ENCODE measurements at places on chromosomes 3 and 15.
A peak's percentile ranks its signal among the peaks of the same experiment; 100 is the strongest.

DNA sequence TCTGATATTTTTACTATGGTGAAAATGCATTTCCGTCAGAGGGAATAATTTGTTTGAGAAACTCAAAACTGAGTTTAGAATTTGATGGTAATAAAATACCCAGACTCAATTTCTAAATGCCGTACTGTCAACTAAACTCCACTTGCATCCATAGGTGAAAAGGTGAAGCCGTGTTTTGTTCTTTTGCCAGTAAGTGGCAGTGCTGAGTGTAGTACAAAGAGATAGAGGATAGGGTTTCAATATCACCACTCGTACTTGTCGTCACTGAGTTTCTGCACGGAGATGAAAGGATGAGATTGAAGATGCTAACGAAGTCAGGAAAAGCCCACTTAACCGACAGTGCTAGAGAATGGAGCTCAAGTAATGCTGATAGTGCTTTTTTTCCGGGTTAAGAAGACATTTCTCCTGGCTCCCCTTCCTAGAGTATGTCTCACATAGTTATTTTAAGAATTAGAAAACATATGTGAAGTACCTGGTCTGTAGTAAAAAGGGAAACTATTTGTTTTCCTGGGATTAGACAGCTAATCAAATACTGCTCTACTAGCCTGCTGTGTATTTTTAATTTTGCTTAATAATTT lies 345.1 kb downstream of the IL5RA start:
- no peak for DNase-seq

DNA sequence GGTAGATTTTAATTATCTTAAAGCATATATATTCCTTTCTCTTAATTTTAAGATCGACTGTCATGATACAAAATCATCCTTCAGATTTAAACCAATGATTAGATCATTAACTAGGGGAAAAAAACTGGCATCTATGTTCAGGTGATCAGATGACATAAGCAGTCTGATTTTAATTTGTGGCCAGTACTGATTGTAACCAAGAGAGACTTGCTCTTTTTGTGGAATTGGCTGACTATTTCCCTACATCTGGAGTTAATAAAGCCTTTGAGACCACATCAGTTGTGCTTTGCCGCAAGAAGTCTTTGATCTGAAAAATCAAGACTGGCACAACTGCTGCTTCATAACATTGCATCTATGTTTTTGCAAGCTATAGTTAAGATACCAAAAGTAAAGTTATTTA lies 148.4 kb upstream of the CGNL1 start:
- DNase-seq: no peak

GRCh38 chr3:2889736-2890135 lies 220.4 kb downstream of the IL5RA start:
- DNase-seq: no peak

DNA sequence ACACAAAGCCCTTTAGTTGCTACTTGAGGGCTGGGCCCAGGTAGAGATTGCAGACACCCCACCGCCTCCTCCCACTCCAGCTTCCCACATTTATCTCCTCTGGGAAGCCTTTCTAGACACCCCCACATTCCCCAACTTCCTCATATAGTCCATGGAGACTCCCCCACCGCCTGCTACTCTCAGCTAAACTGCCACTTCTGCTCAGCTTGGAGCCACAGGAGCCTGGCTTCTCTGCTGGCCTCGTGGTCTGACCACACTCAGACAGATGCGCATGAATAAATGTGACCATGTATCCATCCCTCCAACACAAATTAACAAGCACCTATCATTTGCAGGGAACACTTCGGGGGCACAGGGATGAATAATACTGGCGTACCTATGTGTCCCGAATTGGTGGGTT lies 10.5 kb upstream of the ACSBG1 start:
- DNase-seq: no peak

DNA sequence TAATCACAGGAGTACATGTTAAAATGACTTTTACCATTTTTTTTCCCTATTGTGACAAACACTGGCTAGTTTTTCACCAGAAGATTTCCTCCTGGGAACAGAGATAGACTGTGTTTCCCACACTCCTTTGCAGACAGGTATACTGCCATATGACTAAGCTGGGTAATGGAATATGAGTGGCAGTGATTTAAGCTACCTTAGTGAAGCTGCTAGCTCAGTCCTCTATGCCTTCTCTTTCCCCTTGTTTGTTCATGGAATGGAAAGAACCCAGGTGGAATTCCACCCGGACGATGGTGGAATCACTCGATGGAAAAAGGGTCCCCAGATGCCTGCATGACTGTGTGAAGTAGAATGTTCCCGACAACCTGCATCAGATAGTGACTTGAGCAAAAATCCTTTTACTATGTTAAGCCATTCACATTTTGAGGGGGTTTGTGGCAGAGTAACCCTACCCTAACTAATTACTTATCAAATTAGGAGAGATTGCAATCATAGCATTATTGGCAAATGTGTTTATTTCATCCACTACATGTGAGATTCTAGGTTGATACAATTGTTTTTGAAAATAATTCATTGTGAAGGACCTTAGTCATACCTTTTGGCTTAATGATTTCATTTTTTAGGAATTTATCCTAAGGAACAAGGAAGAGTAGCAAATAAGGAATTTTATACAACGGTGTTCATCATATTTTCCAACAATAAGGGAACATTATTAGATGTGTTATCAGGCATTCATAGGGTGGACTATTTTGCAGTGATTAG lies 16.5 kb downstream of the THSD4 start:
- DNase-seq: no peak

- no peak for DNase-seq
Measured at GRCh38 chr3:149145356-149145755, 15.9 kb downstream of the HPS3 start.

DNA sequence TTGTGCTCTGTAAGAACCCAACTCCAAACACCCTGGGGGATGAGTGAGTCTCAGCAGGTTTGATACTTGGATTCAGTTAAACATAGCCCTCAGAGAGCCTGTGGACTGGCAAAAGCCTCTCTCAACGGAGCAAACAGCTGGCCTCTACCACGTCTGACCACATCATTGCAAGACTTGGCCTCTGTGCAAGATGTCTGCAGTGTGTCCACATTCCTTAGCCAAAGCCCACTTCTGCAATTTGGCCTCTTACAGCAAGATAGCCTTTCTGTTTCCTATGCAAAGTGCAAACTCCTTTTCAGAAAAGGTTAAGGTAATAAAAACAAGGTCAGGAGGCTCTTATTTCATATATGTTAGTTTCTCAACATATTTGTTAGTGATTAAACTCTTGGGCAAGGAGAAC lies 27.9 kb downstream of the FBN1 start:
- no peak for DNase-seq

- DNase-seq: peak; percentile 40
Measured at GRCh38 chr3:197174927-197175326, 123.5 kb downstream of the DLG1 start.

DNA sequence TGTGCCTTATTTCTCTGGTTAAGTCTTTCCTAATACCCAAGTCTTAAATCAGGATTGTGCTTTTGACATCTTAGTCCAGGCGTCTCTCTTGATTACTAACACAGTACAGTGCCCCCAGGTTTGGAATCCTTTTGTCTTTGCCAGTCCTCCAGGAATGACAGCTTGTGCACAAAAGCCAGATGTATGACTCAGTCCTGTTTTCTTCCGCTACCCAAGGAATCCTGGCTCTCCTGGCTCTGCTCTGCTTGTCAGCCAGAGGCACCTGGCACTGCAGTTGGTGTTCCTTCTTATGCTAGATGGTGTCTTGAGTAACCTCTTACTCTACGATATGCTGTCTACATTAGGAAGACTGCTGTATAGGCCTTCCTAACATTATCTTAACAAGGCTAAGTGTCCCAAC lies 728.2 kb upstream of the NECTIN3 start:
- DNase-seq: no peak

DNA sequence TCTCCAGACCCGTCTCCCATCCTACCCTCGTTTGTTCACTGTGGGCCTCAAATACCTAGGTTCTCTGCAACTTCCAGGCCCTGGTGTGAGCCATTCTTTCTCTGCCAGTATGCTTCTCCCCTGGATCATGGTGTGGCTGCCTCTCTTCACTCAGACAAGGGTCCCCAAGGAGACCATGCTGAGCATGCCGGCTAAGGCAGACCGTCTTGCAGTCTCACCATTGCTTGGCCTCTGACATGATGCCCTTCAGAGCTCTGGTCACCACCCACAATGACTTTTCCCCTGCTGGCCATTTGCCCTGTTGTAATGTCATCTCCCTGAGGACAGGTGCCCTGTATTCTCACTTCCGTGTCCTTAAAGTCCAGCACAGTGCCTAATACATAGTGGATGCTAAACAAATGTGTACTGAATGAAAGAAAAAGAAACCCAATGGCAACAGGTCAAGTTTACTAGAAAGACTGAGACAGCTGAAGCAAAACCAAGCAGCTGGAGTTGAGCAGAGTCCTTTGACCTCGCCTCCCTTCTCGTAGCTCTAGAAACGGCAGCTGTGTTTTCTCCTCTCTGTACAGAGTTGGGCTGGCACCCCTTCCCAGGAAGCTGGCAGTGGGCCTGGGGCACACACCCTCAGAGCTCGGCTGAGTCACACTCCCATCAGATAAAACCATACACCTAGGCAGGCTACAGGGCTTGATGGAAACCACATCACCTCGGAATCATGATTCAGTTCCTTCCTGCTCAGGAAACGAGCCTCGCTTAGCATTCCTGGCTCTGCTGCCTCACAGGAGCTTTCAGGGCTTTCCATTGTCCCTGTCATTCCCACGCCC lies 8.6 kb downstream of the TLR9 start:
- peak; percentile 86 for DNase-seq

GRCh38 chr3:70392227-70392626 lies 79.8 kb upstream of the MDFIC2 start:
- DNase-seq: no peak

- DNase-seq: no peak
Measured at GRCh38 chr3:163450698-163451097, 1627.6 kb downstream of the SI start.

DNA sequence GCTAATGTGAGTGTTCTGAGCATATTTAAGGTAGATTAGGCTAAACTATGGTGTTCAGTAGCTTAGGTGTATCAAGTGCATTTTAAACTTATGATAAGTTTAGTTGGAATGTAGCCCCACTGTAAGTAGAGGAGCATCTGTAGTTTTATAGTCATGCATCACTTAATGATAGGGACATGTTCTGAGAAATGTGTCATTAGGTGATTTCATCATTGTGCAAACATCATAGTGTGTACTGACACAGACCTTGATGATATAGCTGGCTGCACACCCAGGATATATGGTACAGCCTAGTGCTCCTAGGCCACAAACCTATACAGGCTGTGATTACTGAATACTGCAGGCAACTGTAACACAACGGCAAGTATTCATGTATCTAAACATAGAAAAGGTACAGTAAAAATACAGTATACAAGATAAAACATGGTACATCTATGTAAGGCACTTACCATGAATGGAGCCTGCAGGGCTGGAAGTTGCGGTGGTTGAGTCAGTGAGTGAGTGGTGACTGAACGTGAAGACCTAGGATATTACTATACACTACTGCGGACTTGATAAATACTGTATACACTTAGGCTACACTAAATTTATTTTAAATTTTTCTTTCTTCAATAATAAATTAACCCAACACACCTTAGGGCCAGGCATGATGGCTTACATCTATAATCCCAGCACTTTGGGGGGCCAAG lies 17.9 kb downstream of the DNAH1 start:
- DNase-seq: no peak

GRCh38 chr3:165466856-165467255 lies 270.7 kb upstream of the SLITRK3 start:
- DNase-seq: no peak

DNA sequence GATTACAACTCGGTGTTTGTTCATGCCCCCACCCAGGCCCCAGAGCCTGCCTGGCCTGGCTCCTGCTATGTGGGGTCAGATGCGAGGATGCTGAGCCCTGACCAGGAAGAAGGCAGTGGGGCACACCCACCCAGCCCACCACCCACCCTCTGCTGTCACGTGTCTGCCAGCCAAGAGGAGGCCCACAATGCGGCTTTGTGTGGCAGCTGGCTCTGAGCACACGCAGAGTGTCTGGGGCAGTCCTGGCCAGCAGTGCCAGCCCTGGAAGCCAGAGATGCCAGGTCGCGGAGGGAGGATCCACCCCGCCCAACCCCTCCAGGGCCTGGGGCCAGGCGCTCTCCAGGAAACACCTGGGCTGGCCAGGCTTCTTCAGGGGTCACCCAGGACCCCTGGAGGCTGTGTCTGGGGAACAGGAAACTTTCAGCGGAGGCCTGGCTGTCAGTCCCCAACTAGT lies 26.4 kb upstream of the KLF13 start:
- DNase-seq: no peak

- DNase-seq: no peak
Measured at GRCh38 chr15:41215708-41216107, 14.8 kb downstream of the EXD1 start.

DNA sequence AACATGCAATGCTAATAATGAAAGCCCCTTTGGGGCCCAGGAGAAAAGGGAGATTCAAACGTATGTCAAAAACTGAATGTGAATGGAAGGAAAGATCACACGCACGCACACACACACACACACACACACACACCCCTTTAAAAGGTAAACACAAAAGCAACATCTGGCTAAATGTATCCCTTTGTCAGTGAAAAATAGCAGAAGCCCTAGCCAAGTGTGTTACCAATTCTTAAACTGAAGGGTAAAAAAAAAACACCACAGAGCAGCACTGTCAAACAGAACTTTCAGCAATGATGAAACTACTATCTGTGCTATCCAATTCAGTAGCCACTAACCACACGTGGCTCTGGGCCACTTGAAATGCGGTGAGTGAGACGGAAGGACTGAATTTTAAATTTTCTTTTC lies 4.9 kb downstream of the RFTN1 start:
- no peak for DNase-seq

DNA sequence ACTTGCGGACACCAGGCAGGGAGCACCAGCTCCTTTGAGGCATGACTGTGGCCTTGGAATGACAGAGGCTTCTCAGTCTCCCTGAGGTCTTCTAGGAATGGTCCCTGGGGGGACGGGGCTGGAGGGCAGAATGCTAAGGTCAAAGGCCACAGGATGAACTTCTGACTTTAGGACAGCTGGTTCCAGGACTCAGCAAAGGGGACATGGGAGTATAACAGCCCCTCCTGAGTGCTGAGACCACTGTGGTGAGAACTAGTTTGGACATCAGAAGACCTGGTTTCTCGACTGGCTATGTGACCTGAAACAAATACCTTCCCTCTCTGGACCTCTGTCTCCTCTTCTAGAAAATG lies 17.8 kb downstream of the ITGA11 start:
- DNase-seq: no peak

DNA sequence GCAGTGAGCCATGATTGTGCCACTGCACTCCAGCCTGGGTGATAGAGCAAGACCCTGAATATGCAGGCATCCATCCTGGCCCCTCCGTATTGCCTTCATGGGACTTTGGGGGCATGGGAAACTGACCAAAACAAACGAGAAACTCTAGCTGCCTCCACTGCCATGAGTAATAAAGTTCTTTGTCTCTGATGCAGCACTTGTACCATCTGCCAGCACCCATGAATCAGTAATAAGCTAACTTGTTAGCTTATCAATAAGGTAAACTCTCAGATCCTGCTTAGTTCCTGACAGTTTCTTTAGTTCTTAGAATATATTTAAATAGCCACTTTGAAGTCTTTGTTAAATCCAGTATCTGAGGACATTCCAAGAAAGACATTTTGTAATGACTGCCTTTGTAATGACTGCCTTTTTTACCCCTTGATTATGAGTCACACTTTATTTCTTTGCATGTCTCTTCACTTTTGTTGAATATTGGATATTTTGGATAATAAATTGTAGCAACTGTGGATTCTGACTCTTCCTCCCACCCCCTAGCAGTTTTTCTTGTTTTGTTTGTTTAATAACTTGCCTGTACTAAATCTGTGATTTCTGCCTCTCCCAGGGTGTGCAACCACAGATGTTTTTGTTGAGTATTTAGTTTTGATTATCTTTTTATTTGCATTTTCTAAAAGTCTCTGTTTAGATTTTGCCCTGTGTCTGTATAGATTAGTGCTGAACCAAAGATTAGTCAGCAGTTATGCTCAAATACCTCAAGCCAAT lies 136.9 kb downstream of the HCN4 start:
- DNase-seq: no peak
